Smooth muscle cell of the coronary artery (primary cell): ENCODE measurements at places on chromosomes 6 and 20. TPM values are rescaled to one million over a fixed set of nuclear protein-coding genes. Genes with fewer than 3 reads are reported as not detected.

Gene PHF20
- 15.8 and 19.1 TPM in 2 replicates for total RNA-seq

Gene KCNK5
- total RNA-seq: not detected in 2 replicates

Gene WFDC2
- total RNA-seq: not detected in 2 replicates

Gene RHAG
- total RNA-seq: not detected in 2 replicates

Gene SCGN
- total RNA-seq: not detected in 2 replicates

Gene NHLRC1
- 1.9 and 3.2 TPM in 2 replicates for total RNA-seq
